Upper lobe of left lung (tissue), 6 donors: ENCODE measurements at places on chromosomes 16 and 17. TPM values are rescaled to one million over a fixed set of nuclear protein-coding genes. Genes with fewer than 3 reads are reported as not detected.

The OTOA gene
- total RNA-seq: 0.63 TPM

The KRT31 gene
- total RNA-seq: not detected

The ABCC6 gene
- total RNA-seq: 148 TPM

GRCh38 chr16:69598045-69598444, 32.3 kb downstream of the NFAT5 start:
- no peaks in the 10 kb centered on the region for H3K36me3 ChIP-seq
- no peak overlapping the region for H3K27ac ChIP-seq
- peaks cover 14% of the 10 kb centered on the region for H3K4me1 ChIP-seq
- DNase-seq: no peak

DNA sequence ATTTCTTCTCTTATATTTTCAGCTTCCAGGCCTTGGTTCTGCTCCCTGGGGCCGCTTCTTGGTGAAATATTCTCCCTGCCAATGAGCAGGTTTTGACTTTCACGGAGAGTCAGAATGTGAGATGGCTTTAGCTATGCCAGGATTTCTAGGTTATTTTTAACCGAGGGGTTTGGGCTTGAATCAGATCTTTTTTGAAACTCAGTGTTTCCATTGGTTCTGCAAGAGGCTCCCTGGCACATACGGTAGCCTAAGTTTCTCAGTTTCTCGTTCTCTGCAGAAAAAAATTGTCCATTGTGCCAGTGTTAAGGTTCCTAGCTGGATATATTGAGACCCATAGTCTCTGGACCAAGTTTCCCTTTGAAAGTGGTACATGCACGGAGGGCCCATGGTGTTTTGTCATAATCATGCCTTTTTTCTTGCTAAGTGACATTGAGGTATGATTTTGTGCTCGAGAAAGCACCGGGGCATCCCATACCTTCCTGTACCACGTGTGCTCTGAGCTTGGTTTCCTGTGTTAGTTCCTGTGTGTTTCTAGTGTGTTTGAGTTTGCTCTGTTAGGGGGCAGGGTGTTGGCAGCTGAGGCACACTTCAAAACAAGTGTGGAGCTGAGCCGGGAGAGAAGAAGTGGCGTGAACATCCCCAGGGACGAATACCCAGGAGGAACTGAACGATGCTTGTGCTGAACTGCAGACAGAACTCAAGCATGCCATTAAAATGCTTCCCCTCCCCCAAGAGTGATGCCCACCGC, 127.2 kb downstream of the HS3ST3B1 start:
- no peaks in the 10 kb centered on the region for H3K4me1 ChIP-seq
- no peaks in the 10 kb centered on the region for H3K36me3 ChIP-seq
- no peaks in the 10 kb centered on the region for H3K27me3 ChIP-seq
- no peak overlapping the region for H3K4me3 ChIP-seq

DNA sequence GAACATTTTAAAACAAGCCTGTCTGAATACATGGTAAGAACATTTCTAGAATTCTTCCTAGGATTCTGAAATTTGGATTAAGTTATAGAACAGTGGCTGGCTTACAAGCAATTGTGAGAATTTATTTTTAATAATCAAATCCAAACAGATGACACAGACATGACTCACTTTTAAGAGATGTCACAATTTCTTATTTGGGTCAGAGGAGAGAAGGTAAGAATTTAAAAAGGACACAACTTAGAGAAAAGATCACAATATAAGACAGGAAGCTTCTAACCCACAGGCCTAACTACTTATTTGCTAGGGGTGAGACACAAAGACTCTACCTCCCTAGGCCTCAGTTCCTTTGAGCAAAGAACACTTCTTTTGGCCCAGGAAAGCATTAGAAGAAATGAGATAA, 32.7 kb downstream of the ZZEF1 start:
- no peak overlapping the region for H3K4me3 ChIP-seq
- H3K27ac ChIP-seq: no peak overlapping the region
- no peaks in the 10 kb centered on the region for H3K4me1 ChIP-seq
- DNase-seq: no peak
- H3K36me3 ChIP-seq: peaks cover 71% of the 10 kb centered on the region

DNA sequence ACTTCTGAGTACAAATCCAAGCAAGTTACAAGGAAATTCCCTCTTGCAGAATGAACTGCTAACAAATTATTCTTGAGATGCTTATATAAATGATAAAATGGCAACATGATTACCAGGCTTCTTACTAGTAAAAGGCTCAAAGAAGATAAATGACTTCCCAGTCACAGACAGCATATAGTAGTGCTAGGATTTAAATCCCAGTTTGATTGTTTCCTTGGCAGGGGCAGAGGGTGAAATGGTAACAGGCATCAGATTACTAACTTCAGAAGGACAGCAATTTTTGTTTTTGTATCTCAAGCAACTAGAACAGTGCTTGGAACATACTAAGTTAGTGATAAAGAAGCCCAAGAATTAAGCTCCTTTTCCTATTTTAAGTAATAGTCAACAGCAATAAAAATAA, 102.8 kb downstream of the SSH2 start:
- H3K36me3 ChIP-seq: no peaks in the 10 kb centered on the region
- H3K27ac ChIP-seq: no peak overlapping the region
- H3K4me3 ChIP-seq: no peak overlapping the region
- H3K4me1 ChIP-seq: no peaks in the 10 kb centered on the region
- no peaks in the 10 kb centered on the region for H3K27me3 ChIP-seq
- no peak for DNase-seq

DNA sequence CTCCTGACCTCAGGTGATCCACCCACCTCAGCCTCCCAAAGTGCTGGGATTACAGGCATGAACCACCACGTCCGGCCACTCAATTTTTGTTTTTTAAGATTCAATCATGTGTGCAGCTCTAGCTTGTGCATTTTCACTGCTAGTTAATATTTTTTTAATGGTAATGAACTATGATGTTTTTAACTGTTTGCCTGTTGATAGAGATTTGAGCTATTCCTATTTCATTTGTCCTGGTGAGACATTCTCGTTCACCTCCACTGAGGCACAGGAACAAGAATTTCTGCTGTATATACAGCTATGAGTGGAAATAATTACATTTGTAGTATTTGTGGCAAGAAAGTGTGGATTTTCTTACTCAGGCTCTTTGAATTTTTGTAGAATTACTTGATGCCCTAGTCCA, 137.7 kb upstream of the MYOCD start:
- no peaks in the 10 kb centered on the region for H3K27me3 ChIP-seq
- no peak overlapping the region for H3K27ac ChIP-seq
- no peak overlapping the region for H3K4me3 ChIP-seq
- no peak for DNase-seq
- no peaks in the 10 kb centered on the region for H3K36me3 ChIP-seq
- H3K4me1 ChIP-seq: no peaks in the 10 kb centered on the region

DNA sequence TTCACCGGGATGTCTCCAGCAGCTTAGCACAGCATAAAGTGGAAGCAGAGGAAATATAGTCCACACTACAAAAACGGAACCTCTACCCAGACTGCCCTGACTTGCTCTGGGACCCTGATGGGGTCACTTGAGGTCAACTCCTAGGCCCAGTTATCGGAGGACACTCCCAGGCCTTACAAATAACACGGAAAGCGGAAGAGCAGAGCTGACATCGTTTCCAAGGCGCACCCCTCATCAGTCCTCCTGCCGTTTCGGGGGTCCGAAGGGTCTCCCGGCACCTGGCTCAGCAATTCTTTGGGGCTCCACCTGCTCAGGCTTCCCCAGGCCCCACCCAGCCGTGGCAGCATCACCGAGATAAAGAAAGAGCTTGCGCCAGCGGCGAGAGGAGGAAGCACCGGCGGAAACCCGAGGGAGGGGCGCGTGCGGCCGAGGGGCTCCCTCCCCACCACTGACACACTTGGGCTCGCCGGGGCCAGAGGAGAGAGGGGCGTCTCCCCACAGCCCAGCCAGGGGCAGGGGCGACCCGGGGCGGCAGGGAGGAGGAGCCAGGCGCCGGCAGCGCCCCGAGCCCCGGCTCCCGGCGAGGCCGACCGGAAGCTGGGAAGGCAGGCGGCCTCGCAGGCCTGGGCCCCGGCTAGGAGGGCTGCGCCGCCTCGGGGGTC, 727 bp downstream of the CORO7 start:
- H3K36me3 ChIP-seq: peaks cover 20% of the 10 kb centered on the region
- no peaks in the 10 kb centered on the region for H3K27me3 ChIP-seq
- H3K27ac ChIP-seq: peak overlapping the region; percentile 94
- H3K4me1 ChIP-seq: peaks cover 22% of the 10 kb centered on the region
- DNase-seq: peak; percentile 73
- peak overlapping the region; percentile 88 for H3K4me3 ChIP-seq

DNA sequence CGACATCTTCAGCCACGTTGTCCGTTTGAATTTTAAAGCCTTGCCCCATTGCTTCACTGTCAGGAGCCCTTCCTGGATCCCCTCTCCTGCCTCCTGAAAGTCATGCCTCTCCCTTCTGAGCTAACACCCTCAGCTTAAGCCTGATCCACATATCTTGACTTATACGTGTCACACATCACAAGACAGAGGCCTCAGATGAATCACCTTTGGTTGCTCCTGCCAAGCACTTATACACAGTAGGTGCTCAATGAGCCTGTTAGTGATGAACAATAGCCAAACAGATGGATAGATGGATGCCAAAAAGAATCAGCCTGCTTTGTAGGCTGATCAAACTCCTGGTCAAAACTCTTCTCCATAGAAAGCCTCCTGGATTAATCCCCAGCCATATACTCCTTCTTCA, 31.8 kb downstream of the PITPNM3 start:
- DNase-seq: no peak
- no peaks in the 10 kb centered on the region for H3K36me3 ChIP-seq
- no peak overlapping the region for H3K27ac ChIP-seq
- H3K4me3 ChIP-seq: no peak overlapping the region
- H3K27me3 ChIP-seq: no peaks in the 10 kb centered on the region
